ENCODE measurements at places on chromosomes 16 and 17. TPM values are rescaled to one million over a fixed set of nuclear protein-coding genes. Genes with fewer than 3 reads are reported as not detected.
A peak's percentile ranks its signal among the peaks of the same experiment; 100 is the strongest.

Gene ARHGAP44
- total RNA-seq, result 0.13 TPM

DNA sequence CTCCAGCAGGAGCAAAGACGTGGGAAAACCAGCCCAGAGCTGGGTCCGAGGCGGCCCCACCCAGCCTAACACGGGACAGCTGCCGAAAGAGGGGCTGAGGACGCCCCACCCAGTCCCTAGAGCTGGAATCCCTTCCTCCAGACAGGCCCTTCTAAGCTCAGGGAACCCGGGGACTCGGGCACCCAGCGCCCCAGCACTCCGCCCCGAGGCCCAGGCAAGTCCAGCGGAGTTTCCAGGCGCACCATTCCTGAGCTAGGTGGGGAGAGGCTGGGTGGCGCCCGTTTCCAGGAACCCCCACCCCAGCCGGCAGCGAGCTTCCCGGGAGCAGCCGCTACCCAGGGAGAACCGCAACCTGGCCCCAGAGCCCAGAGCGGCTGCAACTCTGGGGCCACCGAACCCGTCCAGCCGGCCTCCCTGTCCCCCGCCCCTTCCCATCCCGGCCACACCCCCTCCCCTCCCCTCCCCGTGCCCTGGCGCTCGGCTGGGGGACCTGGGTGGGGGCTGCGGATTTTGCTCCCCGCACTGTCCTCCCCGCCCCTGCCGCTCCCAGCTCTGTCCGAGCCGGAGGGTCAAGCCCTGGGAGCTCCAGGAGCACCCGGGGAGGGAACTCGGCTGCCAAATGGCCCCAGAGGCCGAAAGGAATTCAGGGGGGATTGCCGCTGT, 536 bp downstream of the TMC6 start:
- no peak for DNase-seq
- peaks cover 35% of the 10 kb centered on the region for H3K27me3 ChIP-seq
- no peaks in the 10 kb centered on the region for H3K36me3 ChIP-seq
- peak overlapping the region; percentile 58 for H3K4me3 ChIP-seq

DNA sequence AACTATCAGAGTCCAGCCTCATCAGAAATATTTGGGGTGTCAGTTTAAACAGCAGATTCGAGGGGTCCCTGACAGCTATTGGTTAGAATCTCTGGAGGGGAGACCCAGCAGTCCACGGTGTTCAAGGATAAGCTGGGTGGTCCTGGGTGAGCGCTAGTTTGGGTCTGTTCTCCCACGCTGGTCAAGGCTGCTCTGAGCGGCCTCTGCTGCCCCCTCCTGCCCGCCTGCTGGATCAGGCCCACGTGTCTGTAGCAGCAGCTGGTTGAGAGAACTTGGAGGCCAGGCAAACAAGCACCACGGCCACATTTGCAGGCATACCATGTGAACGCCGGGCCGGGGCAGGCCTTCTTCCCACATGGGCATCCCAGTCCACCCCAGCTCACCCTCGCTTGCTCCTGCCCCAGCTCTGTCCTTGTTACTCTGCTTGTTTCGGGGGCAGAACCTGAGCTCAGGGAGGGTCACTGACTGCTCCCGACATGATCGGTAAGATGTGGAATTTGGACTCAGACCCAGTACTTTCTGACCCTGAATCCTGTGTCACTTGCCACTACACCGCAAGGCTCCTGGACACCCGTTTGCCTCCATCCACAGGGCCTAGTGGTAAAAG, 7.4 kb downstream of the FOXF1 start:
- H3K36me3 ChIP-seq, result no peaks in the 10 kb centered on the region
- no peak overlapping the region for H3K4me3 ChIP-seq
- H3K27me3 ChIP-seq, result peaks cover 20% of the 10 kb centered on the region

DNA sequence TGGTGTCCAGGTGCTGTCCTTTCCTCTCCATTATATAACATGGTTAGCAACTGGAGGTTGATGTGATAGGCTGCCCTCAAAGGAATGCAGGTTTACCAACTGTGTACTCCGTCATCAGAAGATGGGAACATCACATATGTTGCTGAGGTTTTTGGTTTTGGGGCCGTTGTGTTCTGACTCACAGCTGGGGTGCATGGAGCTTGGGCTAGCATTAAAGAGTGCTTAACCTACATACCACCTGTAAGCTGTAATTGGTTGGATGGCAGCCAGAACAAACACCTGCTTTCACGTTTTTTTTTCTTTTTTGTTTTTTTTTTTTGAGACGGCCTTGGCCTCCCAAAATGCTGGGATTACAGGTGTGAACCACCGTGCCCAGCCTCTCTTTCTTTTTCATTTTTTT, 20.9 kb downstream of the TMEM11 start:
- no peaks in the 10 kb centered on the region for H3K27me3 ChIP-seq
- H3K27ac ChIP-seq, result no peak overlapping the region
- H3K4me1 ChIP-seq, result no peaks in the 10 kb centered on the region
- no peak overlapping the region for H3K4me3 ChIP-seq

GRCh38 chr17:76312735-76313134, 4.7 kb upstream of the QRICH2 start:
- H3K4me3 ChIP-seq, result no peak overlapping the region
- no peaks in the 10 kb centered on the region for H3K4me1 ChIP-seq
- peaks cover 12% of the 10 kb centered on the region for H3K36me3 ChIP-seq

Gene SOX8
- total RNA-seq, result 0.89 TPM

GRCh38 chr17:54221499-54221898, 398.8 kb downstream of the KIF2B start:
- no peak for DNase-seq
- H3K27me3 ChIP-seq, result no peaks in the 10 kb centered on the region
- H3K4me3 ChIP-seq, result no peak overlapping the region
- no peak overlapping the region for H3K27ac ChIP-seq
- no peaks in the 10 kb centered on the region for H3K4me1 ChIP-seq

GRCh38 chr16:76157629-76158028, 119.6 kb upstream of the CNTNAP4 start:
- no peaks in the 10 kb centered on the region for H3K4me1 ChIP-seq
- no peak overlapping the region for H3K27ac ChIP-seq

- no peak for DNase-seq
- H3K36me3 ChIP-seq, result no peaks in the 10 kb centered on the region
- H3K4me1 ChIP-seq, result no peaks in the 10 kb centered on the region
- no peak overlapping the region for H3K27ac ChIP-seq
Measured at GRCh38 chr16:82006036-82006435, 5.2 kb downstream of the SDR42E1 start.

Gene TMEM100
- total RNA-seq, result 0.76 TPM

Gene AANAT
- total RNA-seq, result not detected

Gene FBXW10
- 0.11 TPM for total RNA-seq

GRCh38 chr17:43224146-43224705, 4.2 kb downstream of the CCDC200 start:
- H3K36me3 ChIP-seq, result 0 out of 2 replicates have a peak, but pooled peaks cover under 1% of the 10 kb centered on the region

GRCh38 chr17:80649672-80650330, 105.2 kb downstream of the RPTOR start:
- H3K27me3 ChIP-seq, result no peaks in the 10 kb centered on the region
- H3K36me3 ChIP-seq, result no peaks in the 10 kb centered on the region
- DNase-seq, result peak; percentile 99
- H3K4me1 ChIP-seq, result peaks cover 38% of the 10 kb centered on the region

DNA sequence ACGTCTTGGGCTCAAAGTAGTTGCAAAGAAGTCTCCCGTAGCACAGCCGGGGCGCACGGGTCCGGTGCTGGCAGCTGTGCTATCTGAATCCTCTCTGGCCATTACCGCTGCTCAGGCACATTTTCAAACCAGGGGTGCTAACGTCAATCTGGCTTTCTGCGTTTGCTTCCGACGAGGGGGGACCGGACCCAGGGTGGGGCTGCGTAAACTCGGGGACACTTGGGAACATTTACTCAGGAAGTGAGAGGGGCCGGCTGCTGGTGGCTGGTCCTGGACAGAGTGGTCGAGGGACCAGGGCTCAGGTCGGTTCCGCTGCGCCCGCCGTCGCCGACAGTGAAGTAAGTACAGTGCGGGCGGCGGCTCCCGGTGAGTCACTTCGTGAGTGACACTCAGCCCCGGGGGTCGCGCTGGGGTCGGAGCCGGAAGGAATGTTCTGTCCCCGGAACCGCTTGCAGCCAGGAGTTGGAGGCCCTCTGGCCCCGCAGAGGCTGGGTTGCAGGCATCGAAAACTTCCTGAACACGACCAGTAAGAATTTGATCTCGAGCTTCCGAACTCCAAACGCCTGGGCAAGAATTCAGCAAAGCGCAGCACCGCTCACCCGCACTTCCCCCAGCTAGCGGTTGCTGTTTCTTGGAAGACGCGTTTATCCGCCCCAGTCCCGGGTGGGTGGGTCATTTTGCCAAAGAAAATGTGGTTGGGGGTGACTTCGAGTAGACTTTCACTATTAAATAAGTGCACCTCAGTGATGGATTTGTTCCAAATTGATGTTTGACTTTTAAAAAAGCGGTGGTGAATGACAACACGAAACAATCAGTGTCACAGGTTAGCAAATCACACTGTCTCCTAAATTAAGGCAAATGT, 1.4 kb upstream of the HS3ST3B1 start:
- no peaks in the 10 kb centered on the region for H3K27me3 ChIP-seq
- H3K27ac ChIP-seq, result peak overlapping the region; percentile 86
- H3K4me3 ChIP-seq, result peak overlapping the region; percentile 74
- no peaks in the 10 kb centered on the region for H3K36me3 ChIP-seq

Gene CBX8
- 2.7 TPM for total RNA-seq

Gene C17orf67
- total RNA-seq, result 1.3 TPM

DNA sequence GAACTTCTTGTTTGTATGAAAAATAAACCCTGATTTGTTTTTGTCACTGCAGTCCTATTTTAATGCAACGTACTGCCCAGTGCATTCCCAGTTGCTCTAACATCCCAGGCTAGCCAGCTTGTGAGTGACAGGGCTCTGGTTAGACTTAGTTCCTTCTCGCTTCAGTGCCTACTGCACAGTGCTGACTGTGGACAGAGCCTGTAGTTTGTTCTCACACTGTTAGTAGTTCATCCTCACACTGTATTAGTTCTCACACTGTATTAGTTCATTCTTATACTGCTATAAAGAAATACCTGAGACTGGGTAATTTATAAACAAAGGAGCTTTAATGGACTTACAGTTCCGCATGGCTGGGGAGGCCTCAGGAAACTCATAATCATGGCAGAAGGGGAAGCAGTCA, 116.6 kb upstream of the SALL1 start:
- no peak overlapping the region for H3K27ac ChIP-seq
- H3K4me3 ChIP-seq, result no peak overlapping the region
- H3K27me3 ChIP-seq, result no peaks in the 10 kb centered on the region
- H3K36me3 ChIP-seq, result no peaks in the 10 kb centered on the region
- DNase-seq, result no peak
- H3K4me1 ChIP-seq, result no peaks in the 10 kb centered on the region

Gene EXOC3L1
- total RNA-seq, result not detected

GRCh38 chr16:81881228-81881627, 102.1 kb downstream of the PLCG2 start:
- H3K27ac ChIP-seq, result no peak overlapping the region
- H3K4me1 ChIP-seq, result no peaks in the 10 kb centered on the region
- no peaks in the 10 kb centered on the region for H3K36me3 ChIP-seq
- H3K27me3 ChIP-seq, result no peaks in the 10 kb centered on the region
- no peak overlapping the region for H3K4me3 ChIP-seq

Gene SCIMP
- not detected for total RNA-seq

DNA sequence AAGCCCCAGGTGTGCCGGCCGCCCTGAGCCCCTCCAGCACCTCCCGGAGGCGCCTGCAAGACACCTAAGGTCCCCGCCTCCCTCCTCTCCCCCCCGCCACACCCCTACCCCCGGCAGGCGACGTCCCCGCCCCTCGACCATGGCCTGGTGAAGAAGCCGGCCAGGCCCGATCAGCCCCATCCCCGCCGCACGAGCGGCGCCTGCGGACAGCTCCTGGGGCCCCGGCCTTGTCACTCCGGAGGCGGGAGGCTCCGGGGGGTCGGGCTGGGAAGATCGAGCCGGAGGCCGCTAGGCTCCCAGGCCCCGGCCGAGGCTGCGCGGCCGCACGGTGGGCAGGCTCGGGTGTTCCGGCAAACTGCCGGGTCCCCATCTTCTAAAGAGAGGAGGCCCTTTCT, 405 bp upstream of the ACE start:
- peak; percentile 46 for DNase-seq
- H3K36me3 ChIP-seq, result no peaks in the 10 kb centered on the region
- H3K4me1 ChIP-seq, result peaks cover 13% of the 10 kb centered on the region
- H3K27ac ChIP-seq, result no peak overlapping the region

Gene TEX14
- total RNA-seq, result not detected

GRCh38 chr16:50665128-50665878, 15.8 kb downstream of the SNX20 start:
- no peak overlapping the region for H3K27ac ChIP-seq
- no peaks in the 10 kb centered on the region for H3K4me1 ChIP-seq
- H3K27me3 ChIP-seq, result no peaks in the 10 kb centered on the region
- DNase-seq, result peak; percentile 87
- no peaks in the 10 kb centered on the region for H3K36me3 ChIP-seq
- peak overlapping the region; percentile 82 for H3K4me3 ChIP-seq

- no peaks in the 10 kb centered on the region for H3K27me3 ChIP-seq
- H3K36me3 ChIP-seq, result no peaks in the 10 kb centered on the region
- no peak overlapping the region for H3K4me3 ChIP-seq
Measured at GRCh38 chr17:54408731-54409130, 491.9 kb upstream of the TOM1L1 start.

DNA sequence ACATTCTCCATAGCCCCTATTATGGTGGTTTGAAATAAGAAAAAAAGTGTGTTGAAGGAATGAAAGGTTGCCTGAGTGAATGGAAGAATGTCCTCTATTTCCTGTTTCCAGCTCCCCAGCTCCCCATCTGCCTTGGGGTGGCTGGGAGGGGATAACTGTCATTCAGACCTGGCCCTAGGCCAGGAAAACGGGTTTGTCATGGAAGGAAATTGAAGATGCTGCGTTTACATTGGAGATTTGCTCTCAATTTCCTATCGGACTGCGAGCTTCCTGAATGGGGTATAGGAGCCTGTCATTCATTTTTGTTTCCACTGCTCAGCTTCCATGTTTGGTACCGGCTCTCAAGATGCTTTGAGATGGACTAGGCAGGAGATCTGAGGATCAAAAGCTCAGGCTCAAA, 2.2 kb upstream of the FZD2 start:
- no peaks in the 10 kb centered on the region for H3K36me3 ChIP-seq
- H3K27ac ChIP-seq, result no peak overlapping the region
- H3K4me3 ChIP-seq, result no peak overlapping the region
- DNase-seq, result no peak
- peaks cover 12% of the 10 kb centered on the region for H3K4me1 ChIP-seq

DNA sequence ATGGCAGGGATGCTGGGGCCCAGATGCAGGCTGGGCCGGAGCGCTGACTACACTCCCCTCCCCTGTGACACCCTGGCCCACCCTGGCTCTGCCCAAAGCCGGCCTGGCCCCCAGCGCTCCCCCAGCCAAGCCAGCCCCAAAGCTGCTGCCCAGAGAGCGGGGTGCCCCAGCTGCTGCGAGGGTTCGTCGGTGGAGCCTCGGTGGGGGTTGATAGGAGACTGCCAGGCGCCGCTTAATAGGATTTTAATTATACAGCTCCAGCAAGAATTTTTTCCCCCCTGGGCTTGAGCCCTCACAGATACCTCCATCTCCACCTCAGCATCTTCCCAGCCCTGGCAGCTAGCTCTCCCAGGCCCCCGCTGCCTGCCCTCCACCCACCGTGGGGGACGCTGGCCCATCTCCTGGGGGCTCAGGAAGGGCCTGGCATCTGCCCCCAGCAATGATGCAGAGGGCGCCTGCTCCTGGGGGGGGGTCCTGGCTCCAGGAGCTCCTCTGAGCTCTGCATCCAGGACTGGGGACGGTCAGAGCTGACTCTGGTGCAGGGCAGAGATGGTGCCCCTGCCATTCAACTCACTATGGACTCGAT, 36.8 kb upstream of the DLX4 start:
- DNase-seq, result no peak
- peaks cover 18% of the 10 kb centered on the region for H3K4me1 ChIP-seq
- H3K4me3 ChIP-seq, result no peak overlapping the region
- H3K27ac ChIP-seq, result no peak overlapping the region
- H3K36me3 ChIP-seq, result no peaks in the 10 kb centered on the region
